ENCODE measurements at places on chromosomes 12 and 14.

DNA sequence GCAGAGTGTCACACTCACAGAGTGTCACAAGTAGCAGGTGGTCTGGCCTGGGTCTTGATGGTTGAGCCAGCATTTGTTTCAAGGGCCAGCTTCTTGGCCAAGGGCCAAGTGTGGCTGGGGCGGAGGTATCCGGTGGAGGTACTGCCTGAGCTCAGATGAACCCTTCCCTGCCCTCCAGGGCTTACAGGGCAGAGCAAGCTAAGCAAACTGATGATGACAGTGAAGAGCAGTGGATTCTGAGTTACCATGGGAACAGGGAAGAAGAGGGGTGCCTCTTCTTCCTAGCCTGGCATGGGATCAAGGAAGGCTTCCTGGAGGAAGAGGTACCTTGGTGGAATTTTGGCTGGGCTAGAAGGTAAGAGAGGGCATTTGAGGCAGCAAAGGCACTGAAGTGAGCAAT, 35.7 kb downstream of the MVK start:
- no peak for DNase-seq

DNA sequence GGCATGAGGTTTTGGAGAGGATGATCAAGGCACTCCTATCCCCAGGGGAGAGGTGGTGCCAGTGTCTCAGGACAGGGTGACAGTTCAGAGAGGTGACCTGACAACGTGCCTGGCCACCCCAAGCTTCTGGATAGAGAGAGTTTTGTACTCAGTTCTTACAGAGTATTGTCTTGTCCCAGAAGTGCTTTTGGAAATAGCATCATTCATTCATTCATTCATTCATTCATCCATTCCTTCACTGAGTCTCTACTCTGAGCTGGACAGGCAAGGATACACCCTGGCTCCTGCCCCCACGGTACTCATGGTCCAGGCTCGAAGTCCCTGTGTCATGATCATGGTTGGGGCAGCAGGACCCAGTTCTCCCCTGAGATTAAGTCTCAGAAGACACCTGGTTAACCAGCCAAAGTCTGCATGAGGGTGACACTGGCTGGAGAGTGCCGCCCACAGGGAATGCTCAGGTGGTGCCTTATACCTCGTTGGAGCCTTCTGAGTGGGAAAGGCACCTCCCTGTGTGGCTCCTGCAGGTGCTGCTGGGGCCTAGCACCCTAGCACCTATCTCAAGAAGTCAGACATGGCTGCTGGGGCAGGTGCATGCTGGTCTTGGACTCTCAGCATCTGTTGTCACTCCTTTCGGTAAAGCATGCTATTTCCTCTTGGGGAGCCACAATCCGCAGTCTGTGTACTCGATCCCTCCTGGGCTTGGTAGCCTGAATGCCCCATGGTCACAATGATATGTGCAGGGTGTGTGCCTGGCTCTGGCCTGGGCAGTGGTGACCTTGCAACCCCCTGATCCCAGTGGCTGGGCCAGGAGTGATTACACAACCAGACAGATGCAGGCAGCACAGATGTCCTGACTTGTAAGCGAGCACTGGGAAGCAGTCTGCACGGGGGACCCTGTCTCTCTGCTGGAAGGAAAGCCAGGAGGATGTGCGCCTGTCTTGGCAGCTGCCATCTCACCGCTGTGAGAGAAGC, 57.8 kb downstream of the C14orf132 start:
- DNase-seq = no peak

GRCh38 chr14:58353516-58354299, 42.0 kb upstream of the TOMM20L start:
- DNase-seq = no peak

- DNase-seq = no peak
Observed at GRCh38 chr12:3315201-3315661, 175.8 kb upstream of the PRMT8 start.

- no peak for DNase-seq
Observed at GRCh38 chr12:112317481-112317880, 64.8 kb downstream of the HECTD4 start.

- DNase-seq = no peak
Observed at GRCh38 chr14:39739796-39740195, 307.6 kb upstream of the FBXO33 start.

GRCh38 chr12:241266-241665, 21.4 kb downstream of the SLC6A13 start:
- DNase-seq = no peak

GRCh38 chr12:75170640-75171185, 38.9 kb downstream of the KCNC2 start:
- DNase-seq = no peak

GRCh38 chr12:119989361-119989730, 310 bp downstream of the BICDL1 start:
- no peak for DNase-seq

- DNase-seq = no peak
Observed at GRCh38 chr12:44960856-44961255, 84.7 kb upstream of the NELL2 start.

DNA sequence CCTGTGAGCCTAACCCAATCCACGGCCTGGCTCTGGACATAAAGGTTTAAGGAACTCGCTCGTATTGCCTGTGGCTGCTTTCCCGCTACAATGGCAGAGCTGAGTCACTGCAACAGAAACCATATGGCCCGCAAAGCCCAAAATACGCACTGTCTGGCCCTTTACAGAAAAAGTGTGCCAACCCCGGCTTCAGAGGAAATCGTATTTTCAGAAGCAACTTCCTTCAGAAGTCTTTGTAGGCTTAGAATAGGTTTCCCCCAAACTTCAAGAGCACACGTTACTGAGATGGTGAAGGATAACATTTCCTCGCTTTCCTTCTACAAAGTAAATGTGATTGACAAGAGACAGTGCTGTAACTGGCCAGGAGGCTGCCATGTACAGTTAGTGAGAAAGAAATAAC, 34.8 kb upstream of the TESC start:
- peak; percentile 70 for DNase-seq

DNA sequence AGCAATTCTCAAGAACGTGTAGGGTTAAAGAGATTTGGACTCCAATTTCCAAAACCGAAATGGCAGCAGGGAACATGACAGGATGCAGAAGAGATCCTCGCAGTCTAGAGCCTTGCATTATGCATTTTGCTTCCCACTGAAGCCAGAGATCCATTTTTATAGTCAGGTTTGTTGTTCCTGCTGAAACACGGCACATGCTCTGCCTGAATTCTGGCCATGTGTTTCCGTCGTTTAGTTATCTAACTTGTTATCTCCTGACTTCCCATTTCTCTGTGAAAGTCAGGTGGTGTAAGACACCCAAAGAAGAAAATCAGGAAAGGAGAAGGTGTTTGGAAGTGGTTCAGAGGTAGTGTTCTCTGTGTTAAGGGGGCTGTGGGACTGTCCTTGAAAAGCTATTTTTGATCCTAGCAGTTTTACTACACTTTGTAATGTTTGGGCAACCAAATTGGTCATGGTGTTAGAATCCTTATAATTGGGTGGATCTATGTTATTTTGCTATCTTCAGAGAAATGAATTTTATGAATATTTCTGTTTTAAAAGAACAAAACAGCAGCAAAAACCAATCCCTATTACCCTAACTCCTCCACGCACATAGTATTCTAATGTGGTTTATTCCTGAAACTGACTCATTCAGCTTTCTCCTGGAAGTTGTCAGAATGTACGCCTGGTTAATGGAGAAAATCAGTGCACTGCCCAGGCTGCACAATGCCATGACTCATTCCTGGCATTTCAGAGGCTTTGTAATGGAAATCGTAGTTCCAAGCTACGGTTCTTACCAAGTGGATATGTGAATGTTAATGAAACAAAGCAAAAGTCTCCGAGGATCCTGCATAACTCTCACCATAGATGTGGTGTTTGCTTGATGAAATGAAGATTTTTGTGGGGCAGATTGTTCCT, 110.1 kb downstream of the SAMD4A start:
- no peak for DNase-seq

DNA sequence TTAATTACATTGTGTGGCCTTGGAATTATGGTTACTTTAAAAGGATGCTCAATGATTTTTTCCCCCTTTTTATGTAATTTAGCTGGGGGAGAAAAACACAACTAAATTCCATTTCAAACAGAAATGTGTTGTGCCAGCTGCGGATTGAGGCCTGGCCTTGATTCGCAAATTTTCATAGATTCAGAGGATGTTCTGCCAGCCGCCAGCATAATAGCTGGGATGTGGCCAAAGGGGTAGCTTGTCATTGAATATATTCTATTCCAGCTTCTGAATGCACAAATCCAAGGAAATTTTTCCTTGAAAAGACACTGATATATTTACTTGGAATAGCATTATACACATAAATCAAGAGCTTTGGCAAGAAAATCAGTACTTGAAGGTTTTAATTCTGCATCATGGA, 43.7 kb downstream of the TRHDE start:
- DNase-seq = no peak

DNA sequence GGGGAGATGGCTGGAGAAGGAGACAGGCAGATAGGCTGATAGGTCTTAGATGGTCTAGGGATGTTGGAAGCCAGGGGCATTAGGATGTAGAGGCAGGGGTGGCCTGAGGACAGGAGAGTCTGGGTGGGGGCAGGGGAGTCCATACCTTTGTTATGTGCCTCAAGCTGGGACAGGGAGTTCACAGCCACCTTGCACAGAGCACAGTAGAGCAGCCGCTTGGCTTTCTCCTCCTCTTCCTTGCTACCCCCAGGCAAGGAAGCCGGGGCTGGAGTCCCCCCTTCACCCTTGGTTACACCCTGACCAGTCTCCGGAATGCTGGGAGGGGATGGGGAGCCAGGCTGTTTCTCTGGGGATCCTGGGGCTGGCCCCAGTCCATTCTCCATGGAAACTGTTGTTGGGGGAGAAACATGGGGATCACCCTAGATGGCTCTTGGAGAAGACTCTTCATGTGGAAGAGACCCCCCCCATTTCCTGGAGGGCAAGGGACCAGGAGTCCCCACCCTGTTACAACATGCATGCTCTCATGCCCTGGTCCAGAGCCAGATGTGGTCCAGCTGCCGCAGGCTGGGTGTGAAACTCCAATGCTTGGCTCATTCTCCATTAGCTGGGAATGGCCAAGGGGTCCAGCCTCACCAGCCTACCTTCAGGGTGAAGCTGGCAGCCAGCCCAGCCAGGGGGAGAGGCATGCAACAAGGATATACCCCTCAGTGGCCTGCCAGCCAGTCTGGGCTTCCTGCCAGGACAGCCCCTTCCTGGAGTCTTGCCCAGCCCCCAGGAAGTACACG, 7.2 kb upstream of the GPR84 start:
- DNase-seq = no peak

DNA sequence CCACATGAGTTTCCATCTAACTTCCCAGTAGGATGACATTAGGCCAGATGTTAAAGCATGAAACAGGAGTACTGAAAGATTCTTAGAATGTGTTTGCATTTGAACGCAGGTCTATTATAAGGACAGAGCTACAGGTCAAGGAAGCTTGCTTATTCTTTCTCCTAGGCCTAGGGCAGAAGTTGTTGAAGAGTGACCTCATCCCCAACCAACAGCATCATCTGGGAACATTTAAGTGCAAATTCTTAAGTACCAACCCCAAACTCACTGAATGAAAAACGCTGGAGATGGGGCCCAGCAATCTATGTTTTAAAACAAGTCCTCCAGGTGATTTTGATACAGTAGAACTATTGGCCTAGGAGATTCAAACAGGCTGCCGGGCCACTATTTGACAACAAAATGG, 52.4 kb downstream of the PAPLN start:
- DNase-seq = no peak

- DNase-seq = no peak
Observed at GRCh38 chr12:113194971-113195391, 9.5 kb downstream of the RITA1 start.

DNA sequence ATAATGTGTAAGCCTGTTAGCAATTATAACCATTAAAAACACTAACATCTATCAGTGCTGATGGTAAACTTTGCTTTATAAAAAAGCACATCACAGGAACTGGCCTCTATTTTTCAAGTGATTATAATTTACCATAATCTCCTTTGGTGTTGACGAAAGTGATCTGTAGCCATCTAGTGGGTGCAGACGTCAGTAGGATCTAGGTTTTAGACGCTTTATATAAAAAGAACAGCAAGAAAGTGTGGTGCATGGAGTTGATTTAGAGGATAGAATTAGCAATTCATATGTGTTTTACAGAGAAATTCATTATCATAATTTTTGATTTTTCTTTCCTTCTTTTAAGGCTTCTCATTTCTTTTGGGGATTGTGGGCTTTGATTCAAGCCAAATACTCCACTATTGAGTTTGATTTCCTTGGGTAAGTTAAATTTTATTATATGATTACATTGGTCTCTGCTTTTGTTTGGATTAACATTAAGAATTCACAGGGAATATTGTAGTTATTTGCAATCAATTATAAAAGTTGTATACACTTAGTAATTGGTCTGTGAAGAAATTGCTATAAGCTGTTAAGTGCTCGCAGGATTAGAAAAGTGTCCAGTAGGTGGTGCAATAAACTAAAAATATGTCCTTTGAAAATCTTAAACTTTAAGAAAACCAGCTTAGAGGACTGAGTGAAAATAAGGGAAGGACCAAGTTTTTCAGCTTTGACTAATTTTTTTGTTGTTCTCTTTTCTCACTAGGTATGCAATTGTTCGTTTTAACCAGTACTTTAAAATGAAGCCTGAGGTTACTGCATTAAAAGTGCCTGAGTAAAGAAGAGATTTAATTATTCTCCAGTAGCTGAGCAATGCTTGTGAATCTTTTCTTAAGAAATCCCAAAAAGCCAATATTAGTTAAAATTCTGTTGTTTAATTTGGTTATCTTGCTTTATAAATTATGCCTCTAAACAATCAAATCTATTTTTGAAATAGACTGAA, 59.5 kb downstream of the ETNK1 start:
- no peak for DNase-seq

DNA sequence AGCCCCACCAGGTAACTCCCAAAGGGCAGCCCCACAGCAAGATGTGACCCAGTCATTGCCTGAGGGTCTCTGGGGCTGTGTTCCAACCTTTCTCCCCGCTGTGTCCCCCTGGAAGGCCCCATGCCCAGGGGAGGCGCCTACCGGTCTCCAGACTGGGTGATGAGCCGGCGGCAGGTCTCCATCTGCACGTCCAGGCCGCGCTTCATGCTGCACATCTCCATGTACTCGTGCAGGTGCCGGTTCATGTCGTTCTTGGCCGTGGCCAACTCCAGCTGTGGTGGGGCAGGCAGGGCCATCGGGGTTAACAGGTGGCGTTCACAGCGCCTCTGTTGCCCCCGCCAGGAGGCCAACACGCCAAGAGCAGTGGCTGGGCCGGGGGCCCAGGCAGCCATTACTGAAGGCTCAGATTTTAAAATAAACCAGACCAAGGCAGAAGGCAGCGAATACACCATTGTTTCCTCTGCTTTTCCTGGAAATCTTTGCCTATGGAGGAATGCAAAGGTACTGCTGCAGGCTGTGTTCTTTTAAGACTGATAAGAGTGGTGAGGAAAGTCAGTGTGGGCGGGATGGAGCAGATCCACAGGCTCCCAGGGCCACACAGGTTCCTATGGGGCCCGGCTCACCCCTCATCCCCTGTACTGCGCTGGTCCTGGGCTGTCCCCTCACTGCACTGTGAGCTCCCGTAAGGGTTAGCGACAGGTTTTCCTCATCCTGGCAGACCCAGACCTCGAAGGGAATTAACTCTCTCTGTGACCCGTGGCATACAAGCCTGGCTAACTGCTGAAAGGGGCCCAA, 7.3 kb downstream of the GAPDH start:
- no peak for DNase-seq

GRCh38 chr12:2833327-2833726, 1.5 kb downstream of the NRIP2 start:
- DNase-seq = no peak

GRCh38 chr12:120119271-120119973, 2.9 kb upstream of the RAB35 start:
- DNase-seq = peak; percentile 63

GRCh38 chr12:131399000-131399399, 311.9 kb upstream of the SFSWAP start:
- DNase-seq = no peak

Measured in stimulated activated CD4-positive, alpha-beta T cell treated with anti-CD3 and anti-CD28 coated beads, Interleukin-1b, Interleukin-23, amount 100 ng/mL, for 48 hours (primary cell).